ENCODE measurements at places on chromosomes 11 and 22. TPM values are rescaled to one million over a fixed set of nuclear protein-coding genes. Genes with fewer than 3 reads are reported as not detected.

The IGSF9B gene
- polyA plus RNA-seq: 2.2 TPM

The OR5D13 gene
- polyA plus RNA-seq: not detected

GRCh38 chr11:47863189-47863897, 15.2 kb upstream of the NUP160 start:
- H3K36me3 ChIP-seq: no peaks in the 10 kb centered on the region
- no peak for DNase-seq
- H3K27ac ChIP-seq: peak overlapping the region; percentile 8

GRCh38 chr11:112440518-112440917, 179.9 kb upstream of the PLET1 start:
- no peak overlapping the region for H3K27ac ChIP-seq
- peaks cover 5% of the 10 kb centered on the region for H3K36me3 ChIP-seq
- H3K4me3 ChIP-seq: no peak overlapping the region
- no peak for DNase-seq
- H3K4me1 ChIP-seq: no peaks in the 10 kb centered on the region
- peaks cover 4% of the 10 kb centered on the region for H3K27me3 ChIP-seq

- peaks cover 29% of the 10 kb centered on the region for H3K4me1 ChIP-seq
- peak overlapping the region; percentile 89 for H3K4me3 ChIP-seq
- no peaks in the 10 kb centered on the region for H3K36me3 ChIP-seq
- DNase-seq: peak; percentile 38
- no peaks in the 10 kb centered on the region for H3K27me3 ChIP-seq
- H3K27ac ChIP-seq: peak overlapping the region; percentile 70
Observed at GRCh38 chr11:75524665-75525432, 892 bp downstream of the GDPD5 start.

GRCh38 chr11:119975561-119976152, 162.3 kb downstream of the TRIM29 start:
- no peak overlapping the region for H3K27ac ChIP-seq
- DNase-seq: no peak
- H3K36me3 ChIP-seq: no peaks in the 10 kb centered on the region

Measured in naive thymus-derived CD8-positive, alpha-beta T cell (primary cell).